ENCODE measurements at places on chromosomes 1 and 21.

DNA sequence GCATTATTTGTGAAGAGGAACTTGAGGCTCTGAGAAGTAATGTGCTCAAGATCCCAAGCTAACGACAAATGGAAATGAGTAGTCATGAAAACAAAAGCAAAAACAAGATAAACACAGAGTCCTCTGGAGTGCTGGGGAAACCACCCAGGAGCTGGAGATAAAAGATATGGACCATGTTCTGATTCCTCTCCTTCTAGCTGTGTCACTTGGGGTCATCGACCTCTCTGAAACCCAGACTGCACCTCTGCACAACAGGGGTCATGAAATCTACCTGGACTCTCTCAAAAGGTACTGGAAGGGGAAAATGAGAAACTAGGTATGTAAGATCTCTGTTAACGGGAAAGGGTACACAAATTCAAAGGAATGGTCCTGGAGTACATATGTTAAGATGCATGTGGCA lies 6.5 kb downstream of the PGLYRP4 start:
- DNase-seq, result no peak

DNA sequence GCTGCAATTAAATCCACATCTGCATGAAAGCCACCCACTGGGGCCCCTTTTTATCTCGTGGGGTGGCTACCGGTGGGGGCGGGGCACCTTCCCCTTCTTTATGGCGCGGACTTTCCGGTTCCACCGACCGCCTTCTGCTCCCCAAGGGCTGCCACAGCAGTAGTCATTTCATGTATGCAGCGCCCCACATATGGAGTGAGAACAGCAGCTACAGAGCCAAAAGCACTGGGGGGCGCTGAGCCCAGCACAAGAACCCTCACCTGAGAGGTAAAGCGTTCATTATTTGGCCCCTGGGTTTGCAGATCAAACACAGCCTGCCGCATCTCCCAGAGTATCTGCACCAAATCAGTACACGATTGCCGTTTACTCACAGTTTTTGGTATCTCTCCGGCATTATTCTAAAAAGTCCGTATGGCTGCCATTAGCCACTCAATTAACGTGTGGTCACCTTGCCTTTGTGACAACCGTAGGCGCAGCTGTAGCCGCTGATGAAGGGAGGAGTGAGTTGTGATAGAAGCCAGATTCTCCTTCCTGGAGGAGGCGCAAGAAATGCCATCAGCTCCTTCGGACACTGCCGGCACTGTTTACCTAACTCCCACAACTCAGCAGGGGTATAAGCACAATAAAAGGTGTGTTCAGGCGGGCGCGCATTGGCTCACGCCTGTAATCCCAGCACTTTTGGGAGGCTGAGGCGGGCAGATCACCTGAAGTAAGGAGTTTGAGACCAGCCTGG lies 30.4 kb upstream of the CR2 start:
- no peak for DNase-seq

DNA sequence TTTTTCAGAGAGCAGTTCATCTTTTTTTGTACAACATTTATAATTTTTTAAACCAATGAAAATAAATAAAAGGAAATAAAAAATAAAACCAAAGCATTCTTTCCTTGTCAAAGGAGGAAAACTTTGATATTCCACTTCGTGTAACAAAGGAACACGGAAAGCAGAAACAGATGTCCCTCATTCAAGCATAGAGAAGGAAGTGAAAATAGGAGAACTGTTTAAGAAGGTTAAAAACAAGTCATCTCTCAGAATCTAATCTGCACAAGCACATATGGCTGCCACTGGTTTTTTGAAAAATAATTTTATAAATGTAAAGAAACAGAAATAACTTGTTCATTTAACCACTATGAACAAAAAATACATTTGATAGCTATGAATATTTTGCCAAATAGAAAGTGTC lies 35.9 kb upstream of the ZNF644 start:
- DNase-seq, result no peak

DNA sequence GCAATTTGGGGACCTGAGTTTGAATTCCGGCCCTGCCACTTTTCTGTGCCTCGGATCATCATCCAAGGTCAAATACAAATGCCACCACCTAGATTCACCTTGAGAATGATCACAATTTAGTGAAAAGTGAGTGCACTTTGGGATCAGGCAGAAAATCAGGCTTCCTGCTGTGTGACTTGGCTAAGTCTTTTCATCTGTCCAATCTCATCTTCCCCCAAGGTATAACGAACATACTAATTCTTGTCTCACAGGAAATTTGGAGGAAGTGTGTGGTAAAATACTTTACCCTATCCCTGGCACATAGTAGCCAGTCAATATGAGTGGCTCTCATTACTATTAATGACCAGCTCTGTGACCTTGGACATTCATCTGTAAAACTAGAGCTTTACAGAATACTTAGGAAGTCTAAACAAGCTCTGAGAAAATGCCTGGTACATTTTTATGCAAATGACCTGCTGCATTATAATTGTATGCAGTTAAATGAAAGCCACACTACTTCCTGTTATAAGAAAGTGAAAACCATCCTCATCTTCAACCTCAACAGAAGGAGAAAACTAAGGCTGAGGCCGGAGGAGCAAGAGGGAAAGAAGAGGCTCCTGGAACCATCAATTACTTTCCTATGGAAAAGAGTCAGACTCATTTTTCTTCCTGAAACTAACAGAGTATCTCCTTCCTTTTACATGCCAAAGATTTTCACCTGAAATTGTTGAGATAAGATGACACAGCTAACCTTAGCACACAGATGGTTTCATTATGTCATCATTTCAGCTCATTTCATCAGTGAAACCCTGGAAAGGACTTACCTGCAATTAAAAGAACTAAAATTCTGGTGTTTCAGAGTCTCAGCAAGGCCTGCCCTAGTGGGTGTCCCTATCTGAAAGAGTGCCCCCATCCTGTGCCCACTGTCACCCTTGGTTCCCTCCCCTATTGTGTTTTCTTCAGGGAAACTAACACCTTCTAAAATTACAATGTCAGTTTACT lies 32.6 kb upstream of the RGS8 start:
- DNase-seq, result no peak

DNA sequence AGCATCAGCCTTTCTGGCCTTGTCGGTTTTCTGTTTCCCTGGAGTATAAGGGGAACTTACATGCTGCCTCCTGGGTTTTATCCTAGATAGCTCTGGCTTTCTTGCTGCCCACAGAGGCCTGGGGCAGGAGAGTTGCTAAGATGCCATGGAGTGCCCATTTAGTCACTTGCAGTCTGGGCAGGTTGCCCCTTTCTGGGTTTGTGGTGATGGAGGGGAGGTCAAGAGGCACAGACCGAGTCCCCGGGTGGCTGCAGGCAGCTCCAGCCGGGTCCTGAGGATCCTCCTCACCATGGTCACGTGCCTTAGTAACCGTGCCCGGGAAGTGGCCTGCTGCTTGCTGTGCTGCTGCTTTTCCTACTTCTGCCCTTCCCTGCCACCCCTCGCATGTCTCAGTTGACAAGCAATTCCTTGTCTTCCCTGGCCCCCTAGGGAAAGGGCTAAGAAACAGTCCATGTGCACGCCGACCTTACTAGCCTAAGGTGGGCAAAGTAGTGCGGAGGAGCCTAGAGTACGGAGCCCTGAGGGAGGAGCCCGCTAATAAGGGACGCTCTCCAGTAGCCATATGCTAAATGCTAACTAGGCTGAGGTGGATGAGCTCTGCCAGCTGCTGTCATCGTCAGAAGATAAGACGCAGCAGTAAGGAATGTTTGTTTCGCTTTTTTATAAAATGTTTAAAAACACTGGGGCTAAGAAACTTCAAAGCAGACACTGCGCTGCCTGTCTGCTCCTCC lies 34.8 kb downstream of the CLCA1 start:
- DNase-seq, result no peak

GRCh38 chr1:186429017-186429416 lies 31.9 kb downstream of the PDC start:
- no peak for DNase-seq

DNA sequence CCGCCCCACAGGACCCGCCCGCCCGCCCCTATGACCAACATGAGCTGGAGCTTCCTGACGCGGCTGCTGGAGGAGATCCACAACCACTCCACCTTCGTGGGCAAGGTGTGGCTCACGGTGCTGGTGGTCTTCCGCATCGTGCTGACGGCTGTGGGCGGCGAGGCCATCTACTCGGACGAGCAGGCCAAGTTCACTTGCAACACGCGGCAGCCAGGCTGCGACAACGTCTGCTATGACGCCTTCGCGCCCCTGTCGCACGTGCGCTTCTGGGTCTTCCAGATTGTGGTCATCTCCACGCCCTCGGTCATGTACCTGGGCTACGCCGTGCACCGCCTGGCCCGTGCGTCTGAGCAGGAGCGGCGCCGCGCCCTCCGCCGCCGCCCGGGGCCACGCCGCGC lies 7.9 kb upstream of the IBA57 start:
- DNase-seq, result no peak

- no peak for DNase-seq
These were observed 2.5 kb downstream of the SHISAL2A start for GRCh38 chr1:52635321-52636089.

DNA sequence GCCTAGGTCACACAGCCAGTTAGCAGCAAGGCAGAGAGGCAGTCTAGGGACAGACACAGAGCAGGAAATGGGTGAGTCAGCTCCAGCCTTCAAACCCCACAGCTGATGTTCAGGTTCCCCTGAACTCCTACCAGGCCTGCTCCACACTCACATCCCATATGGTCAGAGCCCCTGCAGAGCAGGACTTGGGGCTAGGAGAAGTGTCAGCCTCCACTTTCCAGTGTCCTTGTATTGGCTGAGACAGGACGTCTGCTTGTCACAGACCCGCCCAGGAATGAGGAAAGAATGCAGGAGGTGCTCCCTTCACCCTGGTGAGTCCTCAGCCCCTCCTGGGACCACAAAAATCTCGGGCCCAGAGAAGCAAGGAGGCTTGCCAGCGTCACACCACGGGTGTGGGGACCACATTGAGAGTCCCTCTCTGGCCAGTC lies 92.5 kb downstream of the LACTBL1 start:
- DNase-seq, result no peak

- no peak for DNase-seq
These were observed 1.3 kb upstream of the SPRR3 start for GRCh38 chr1:153000294-153000693.

DNA sequence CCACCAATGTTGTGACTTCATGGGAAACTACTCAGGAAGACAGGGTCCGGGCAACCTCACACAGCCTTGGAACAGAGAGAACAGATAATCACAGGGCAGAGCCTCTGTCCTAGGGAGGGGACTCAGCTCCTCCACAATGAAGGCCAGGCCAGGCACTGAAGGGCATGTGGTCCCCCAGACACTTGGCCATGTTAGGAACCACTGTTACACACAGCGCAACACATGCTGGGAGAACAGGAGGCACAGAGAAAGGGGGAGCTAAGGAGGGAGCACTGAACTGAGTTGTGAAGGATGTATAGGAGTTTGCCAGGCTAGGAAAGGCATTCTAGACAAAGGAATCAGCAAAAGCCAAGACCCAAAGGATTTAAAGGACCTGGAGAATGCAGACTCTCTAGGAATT lies 127.6 kb downstream of the DMRTB1 start:
- DNase-seq, result peak; percentile 65

DNA sequence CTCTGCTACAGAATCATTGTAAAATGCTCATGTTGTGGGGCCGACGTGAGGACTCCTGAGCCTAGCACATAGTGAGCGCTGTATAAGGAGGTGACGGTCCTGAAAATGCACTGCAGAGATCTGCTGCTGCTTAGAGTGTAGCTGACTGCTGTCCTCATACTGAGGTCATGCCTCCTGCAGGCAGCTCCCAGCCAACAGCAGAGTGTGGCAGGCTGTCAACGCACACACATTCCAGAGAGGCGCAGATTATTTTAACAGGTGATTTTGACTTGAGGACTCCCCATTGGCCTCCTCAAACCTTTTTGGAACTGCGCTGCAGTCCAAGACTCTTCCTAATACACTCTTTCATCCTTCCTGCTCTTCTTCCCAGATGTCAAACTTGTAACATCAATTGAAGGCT lies 119.8 kb upstream of the KCNJ6 start:
- DNase-seq, result no peak

DNA sequence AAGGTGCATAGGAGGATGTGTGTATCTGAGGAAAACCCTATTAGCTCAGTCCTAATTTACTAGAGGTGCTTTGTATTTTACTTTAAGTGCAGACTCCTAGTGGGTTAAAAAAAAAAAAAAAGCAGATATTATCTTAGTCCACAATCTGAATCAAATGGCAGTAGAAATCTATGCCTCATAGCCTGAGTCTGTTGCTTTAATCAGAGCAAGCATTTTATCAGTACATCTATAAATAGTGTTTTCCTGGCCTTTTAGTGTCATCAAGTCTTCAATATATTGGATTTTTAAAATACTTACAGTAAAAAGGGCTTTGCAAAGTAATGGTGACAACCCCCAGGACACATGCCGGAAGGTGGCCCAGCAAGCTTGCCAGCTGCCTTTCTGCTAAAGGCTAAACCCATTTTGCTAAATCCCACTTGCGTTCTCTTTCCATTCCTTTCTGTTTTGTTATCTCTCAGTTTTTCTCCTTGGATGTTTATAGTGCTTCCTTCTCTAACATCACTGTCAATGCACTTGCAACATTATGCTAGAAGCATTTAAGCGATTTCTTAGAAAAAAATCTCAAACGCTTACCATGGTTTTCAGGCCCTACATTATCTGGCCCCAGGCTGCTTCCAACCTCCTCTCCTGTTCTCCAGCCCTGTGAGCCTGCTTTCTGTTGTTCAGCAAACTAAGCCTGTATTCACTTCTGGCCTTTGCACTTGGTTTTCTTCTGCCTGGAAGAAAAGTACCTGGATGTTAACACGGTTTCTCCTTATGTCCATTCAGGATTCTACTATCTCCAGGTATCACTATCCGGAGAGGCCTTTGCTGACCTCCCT lies 206.3 kb downstream of the PDE4B start:
- no peak for DNase-seq

- no peak for DNase-seq
These were observed 593.2 kb downstream of the LRRIQ3 start for GRCh38 chr1:73604739-73605138.

GRCh38 chr1:12548279-12548972 lies 69.6 kb downstream of the DHRS3 start:
- DNase-seq, result no peak

DNA sequence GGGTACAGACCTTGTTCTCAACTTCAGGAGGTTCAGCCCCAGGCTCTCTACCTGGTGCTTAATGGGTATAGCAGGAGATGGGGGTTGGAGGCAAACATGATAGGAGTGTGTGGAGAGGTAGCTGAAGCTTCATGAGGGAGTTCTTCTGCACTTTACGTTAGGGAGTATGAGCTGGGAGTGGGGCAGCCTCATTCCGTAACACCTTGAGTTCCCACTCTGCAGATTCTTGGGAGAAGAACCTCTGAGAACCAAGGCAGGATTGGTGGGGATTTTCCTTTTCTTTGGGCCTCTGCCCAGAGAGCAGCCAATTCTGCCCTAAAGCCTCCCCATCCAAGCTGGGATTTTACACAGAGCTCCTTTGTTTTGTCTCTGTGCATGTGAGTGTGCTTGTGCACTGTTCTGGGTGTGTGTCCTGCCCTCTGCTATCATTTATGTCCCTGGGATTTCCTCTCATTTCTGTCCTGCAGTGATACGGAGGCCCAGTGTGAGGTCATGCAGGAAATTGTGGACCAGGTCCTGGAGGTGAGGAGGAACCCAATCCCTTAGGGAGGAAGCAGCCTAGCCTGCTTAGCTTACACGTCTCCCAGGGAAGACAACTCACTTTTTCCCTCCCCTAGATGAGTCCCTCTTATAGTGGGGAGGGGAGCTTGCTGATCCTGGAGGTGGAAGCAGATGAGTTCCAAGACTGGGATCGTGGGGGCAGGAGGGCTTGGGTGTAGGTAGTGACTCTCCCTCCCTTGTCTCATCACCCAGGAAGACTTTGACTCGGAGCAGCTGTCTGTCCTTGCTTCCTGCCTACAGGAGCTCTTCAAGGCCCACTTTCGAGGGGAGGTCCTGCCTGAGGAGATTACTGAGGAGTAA lies 11.6 kb upstream of the SLC27A3 start:
- DNase-seq, result no peak

- peak; percentile 36 for DNase-seq
These were observed 1.9 kb upstream of the IL24 start for GRCh38 chr1:206895325-206895724.
